Kasumi-1 (cell line): ENCODE measurements at places on chromosomes 12 and 14.
A peak's percentile ranks its signal among the peaks of the same experiment; 100 is the strongest.

GRCh38 chr12:12800406-12801180 lies 12.6 kb upstream of the DDX47 start:
- no peak for DNase-seq

DNA sequence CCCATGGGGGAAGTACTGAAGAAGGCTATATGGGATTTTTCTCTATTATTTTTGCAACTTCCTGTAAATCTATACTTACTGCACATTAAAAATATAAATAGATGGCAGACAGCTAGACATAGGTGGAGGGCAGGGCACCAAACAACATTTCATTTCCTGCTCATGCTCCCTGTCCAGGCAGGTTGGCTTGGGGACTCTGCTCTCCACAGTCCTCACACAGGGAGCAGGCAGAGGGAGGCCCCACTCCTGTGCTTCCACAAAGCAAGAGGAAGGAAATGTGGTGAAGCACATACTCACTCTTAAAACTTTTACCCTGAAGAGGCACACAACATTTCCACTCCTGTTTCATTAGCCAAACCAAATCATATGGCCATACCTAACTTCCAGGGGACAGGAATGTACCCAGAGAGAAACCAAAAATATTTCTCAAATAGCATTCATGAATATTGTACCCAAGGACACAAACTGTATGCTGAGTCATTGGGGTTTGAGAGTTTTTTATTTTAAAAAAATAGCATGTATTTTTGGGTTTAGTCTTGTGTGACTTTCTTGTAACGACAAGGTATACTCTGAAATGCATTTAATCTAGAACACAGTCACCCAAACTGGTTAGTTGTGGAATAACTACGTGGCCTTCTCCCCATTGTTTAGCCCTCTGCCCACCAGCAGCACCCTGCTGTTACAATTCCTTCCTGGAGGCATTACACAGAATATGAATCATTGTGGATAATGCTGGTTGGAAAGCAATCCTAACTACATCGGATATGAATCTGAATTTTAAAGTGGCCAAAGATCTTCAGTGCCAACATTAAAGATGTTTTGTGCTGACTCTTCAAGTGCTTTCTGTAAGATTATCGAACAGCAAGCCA lies 40.9 kb downstream of the RTN1 start:
- peak; percentile 37 for DNase-seq

- no peak for DNase-seq
Measured at GRCh38 chr12:61524851-61525250, 735.4 kb upstream of the USP15 start.

DNA sequence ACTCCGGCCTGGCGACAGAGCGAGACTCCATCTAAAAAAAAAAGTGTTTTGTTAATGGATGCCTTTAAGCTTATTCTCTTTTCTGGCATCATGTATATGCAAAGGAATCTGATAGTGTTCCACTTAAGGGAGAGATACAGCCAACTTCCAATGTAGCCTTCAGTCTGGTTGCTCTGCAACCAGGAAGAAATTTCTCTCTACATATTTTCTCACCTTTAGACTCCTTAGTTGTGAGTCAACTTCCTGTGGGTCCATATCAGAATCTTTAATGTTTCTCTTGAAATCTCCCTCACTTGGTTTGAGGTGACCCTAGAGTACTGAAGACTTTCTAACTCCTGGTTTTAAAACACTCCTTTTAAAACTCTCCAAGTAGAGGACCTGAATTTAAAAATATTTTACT lies 340.4 kb downstream of the SLC6A15 start:
- no peak for DNase-seq

- no peak for DNase-seq
Measured at GRCh38 chr14:94009767-94010166, 12.7 kb downstream of the CCDC197 start.

- DNase-seq = no peak
Measured at GRCh38 chr12:77777274-77777673, 53.4 kb upstream of the NAV3 start.

DNA sequence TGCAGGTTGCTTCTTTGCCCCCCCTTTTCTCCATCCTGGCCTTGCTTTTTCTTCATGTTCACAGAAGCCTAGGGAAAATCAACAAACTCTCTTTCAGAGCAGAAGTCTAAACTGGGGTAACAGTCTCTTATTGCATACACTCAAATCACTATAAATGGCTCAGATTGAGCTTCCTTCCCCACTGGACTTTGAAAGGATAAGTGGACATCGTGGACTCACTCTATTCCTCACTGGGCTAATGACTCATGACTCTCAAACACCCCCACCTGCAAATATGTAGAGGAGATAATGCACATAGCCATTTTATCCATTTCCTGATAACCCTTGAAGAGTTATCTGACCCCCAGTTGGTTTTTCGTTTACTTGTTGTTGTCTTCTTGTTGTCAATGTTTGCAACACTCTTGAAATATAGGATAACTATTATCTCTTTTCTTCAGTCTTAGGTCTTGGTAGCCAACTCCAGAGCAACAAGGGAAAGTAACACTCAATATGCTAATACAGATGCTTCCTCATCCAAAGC lies 221.3 kb downstream of the PIK3C2G start:
- no peak for DNase-seq

DNA sequence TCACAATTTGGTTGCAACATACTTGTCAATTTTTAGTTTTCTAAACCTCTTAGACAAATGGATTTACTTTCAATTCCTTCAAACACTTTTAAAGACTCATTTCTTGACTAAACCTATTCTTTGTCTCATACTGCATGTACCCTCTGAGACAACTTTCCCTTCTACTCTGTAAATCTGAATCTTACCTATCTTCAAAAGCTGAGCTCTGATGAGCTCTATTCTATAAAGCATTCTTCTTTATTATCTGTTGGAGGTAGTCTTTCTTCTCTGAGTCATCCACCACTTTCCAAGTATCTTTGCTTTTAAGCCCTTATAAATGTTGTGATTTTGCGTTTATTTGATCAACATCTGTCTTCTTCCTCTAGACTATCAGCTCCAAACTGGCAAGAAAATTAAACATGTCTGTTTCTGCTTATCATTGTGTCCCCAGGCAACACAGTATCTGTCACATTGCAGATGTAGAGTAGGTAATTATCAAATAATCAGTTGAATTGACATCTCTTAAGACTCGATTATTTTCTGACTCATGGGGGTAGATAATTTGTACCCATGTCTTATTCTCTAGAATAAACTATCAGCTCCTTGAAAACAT lies 265.6 kb upstream of the FAR2 start:
- no peak for DNase-seq

GRCh38 chr12:41123871-41124270 lies 64.2 kb upstream of the PDZRN4 start:
- DNase-seq = no peak

DNA sequence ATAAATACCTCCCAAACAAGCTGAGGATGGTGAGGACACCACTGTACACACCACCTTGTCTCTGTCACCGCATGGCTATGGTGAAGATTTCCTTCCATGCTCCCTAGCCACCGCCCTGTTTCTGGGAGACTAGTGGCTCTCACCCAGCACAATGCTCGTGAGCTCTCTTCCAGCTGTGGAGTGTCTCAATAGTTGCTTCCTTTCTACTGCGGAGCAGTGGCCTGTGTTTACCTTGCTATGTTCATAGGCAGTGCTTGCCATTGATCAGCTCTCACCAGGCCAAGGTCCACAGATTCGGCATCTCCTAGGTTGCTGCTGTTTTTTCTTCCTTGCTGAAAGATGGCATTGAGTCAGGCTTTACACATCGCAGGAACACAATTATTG lies 313.6 kb upstream of the RTL1 start:
- DNase-seq = no peak

- DNase-seq = no peak
Measured at GRCh38 chr14:80017795-80018194, 193.5 kb downstream of the DIO2 start.

DNA sequence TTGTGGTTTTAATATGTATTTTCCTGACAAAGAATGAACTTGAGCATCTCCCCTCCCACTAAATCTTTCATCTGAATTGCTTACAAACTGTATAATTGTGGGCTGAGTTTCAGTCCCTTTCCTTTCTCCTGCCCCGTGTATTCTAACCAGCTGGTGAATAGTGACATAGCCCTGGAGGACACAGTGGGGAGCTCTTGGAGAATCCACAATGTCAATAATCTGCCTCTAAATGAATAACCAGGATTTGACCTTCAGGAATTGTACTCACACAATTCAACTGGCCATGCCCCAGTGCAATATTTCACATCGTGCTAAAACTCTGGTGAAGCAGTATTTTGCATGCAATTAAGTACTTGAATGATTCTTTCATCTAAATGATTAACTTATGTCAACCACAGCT lies 177.2 kb downstream of the C12orf42 start:
- no peak for DNase-seq

- no peak for DNase-seq
Measured at GRCh38 chr14:55433880-55434804, 6.3 kb downstream of the TBPL2 start.

DNA sequence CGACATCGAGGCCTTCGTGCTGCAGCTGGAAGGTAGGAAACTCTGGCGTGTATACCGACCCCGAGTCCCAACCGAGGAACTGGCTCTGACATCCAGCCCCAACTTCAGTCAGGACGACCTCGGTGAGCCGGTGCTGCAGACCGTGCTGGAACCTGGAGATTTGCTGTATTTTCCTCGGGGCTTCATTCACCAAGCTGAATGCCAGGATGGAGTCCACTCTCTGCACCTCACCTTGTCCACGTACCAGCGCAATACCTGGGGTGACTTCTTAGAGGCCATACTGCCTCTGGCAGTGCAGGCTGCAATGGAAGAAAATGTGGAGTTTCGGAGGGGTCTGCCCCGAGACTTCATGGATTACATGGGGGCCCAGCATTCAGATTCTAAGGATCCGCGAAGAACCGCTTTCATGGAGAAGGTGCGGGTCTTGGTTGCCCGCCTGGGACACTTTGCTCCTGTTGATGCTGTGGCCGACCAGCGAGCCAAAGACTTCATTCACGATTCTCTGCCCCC lies 1.4 kb downstream of the RIOX1 start:
- no peak for DNase-seq

DNA sequence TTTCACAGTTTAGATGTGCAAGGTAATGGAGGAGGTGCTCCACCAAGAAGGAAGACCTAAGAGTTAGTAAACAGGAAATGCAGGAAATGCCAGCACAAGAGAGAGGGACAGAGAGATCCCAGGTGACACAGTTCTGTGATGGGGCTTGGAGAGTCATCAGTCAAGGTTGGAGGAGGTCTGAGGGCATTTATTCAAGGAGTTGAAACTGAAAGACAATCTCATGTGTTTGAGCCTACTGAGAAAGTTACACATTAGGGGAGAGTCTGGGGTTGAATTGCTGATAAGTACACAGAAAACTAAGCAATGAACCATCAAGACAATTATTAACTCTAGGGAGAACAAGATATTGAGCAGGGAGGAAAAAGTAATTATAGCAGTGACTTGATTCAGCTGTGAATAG lies 138.5 kb downstream of the ANO6 start:
- no peak for DNase-seq

- no peak for DNase-seq
Measured at GRCh38 chr12:132825089-132825488, 3.6 kb downstream of the GOLGA3 start.

DNA sequence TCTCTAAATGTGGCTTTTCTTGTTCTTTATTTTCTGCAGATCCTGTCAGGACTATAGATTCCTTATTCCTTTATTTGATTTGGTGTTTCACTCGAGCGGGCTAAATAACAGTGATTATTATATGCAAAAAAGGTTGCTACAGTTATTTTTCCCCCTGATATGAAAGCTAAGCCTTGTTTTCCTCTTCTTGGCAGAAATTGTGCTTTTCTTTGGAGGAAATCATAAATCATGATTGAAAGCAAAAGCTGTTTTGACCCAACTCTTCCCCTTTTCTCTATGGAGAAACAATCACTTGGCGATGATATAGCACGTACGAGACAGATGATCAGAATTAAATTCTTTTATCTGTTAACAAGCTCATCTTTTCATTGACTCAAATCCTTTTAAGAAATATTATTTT lies 31.4 kb downstream of the PPFIBP1 start:
- DNase-seq = no peak

DNA sequence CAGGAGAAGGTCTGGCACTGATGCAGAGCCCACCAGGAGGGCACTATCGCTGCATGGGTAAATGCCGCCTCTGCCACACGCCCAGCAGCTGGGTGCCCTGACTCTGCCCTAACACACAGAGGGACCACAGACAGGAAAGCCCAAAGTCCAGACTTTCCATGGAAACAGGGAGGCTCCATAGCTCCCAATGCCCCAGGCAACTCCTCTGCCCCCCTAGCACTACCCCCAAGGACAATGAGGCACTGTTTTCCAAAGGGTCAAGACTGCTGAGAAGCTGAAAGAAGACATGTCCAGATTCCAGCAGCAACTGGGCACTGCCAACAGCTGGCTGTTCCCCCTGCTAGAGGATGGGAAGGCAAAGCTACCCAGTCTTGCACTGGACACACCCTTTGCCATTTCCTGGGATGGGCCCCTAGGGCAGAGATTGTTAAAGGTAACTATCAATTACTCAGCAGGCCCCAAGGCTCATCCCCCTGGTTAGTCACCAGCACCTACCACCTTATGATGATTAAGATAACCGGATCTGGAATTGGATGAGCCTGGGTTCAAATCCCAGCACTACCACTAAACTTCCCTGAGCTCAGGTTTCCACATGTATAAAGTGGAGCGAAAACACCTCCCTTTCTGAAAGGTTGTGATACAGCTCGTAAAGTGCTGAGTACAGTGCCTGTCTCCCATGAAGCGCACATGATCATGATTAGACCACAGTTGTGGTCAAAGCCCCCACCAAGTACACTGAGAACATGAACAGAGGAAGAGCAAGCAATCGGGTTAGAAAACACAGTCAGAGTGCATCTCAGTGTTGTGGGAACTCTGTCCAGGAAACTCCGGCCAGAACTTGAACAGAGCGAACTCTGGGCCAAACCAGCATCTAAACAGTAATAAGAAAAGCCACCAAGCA lies 3.3 kb downstream of the PXN start:
- DNase-seq = no peak

- DNase-seq = peak; percentile 81
Measured at GRCh38 chr12:47686645-47687240, 19.1 kb downstream of the RPAP3 start.

- DNase-seq = peak; percentile 47
Measured at GRCh38 chr14:76133103-76133502, 18.6 kb upstream of the GPATCH2L start.

DNA sequence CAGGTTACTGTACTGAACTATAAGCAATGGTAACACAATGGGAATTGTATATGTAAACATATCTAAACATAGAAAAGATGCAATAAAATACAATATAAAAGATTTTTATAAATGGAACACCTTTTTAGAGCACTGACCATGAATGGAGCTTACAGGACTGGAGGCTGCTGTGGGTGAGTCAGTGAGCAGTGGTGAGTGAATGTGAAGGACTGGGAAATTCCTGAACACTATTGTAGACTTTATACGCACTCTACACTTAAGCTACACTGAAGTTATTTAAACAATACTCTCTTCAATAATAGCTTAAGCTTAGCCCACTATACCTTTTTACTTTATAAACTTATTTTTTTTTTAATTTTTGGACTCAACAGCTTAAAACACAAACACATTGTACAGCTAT lies 313.5 kb downstream of the KCNC2 start:
- DNase-seq = no peak

- no peak for DNase-seq
Measured at GRCh38 chr14:105256292-105256960, 8.1 kb downstream of the BTBD6 start.

GRCh38 chr14:99790201-99790977 lies 2.8 kb upstream of the EML1 start:
- DNase-seq = no peak
